ENCODE measurements at places on chromosomes 6 and 20. TPM values are rescaled to one million over a fixed set of nuclear protein-coding genes. Genes with fewer than 3 reads are reported as not detected.

DNA sequence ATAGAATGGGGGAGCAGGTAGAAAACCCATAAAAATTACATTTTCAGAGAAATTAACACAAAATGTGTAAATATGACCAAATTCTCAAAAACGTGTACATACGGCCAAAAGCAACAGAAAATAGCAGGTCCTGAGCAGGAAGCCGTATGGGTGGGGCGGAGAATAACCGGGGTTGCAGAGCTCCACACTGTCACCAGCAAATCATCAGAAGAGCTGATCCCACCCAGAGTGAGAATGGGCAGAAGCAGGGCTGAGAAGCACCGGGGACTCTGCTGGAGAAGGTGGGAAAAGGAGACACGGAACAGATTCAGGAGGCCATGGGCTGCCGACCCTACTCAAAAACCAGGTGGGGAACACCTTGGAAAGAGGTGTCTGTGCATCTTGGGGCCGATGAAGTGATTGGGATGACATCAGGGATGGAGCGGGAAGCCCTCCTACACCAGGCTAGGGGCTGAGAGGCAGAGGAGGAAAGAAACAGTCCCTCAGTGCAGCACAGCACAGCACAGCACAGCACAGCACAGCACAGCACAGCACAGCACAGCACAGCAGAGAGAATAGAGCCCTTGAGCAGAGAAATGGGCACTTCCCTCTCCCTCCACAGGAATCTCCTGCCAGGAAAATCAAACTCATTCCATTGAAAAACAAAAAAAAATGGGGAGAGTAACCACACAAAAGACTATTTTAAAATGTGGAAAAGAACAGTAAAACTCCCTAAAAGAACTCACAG, 22.3 kb downstream of the STX7 start:
- peak; percentile 35 for DNase-seq

DNA sequence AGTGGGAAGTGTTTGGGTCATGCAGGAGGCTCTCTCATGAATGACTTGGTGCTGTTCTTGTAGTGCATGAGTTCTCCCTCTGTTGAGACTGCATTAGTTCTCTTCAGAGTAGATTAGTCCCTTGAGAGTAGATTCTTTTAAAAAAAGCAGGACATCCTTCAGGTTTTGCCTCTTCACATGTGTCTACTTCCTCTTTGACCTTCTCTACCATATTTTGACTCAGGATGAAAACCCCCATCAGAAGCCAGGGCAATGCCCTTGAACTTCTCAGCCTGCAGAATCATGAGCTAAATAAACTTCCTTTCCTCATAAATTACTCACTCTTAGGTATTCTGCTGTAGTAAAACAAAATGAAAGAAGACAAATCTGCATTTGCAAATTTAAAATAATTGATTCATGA, 170.3 kb downstream of the CD109 start:
- no peak for DNase-seq

DNA sequence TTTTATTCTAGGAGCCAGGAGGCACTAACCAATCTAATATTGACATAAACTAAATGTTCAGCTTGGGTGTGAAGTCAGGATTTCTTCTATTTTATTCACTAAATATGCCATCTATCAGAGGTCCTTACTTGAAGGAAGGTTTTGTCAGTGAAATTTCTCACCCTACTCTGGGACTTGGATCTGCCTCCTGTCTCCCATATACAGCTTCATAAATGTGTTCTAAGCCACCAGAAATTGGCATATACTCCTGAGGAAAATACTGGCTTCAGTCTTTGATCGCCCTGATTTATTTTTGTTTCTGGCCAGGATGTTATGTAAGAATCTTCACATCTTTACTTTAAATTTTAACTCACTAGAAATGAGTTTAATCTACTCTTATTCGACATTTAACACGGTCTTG, 647.7 kb downstream of the C6orf118 start:
- no peak for DNase-seq

DNA sequence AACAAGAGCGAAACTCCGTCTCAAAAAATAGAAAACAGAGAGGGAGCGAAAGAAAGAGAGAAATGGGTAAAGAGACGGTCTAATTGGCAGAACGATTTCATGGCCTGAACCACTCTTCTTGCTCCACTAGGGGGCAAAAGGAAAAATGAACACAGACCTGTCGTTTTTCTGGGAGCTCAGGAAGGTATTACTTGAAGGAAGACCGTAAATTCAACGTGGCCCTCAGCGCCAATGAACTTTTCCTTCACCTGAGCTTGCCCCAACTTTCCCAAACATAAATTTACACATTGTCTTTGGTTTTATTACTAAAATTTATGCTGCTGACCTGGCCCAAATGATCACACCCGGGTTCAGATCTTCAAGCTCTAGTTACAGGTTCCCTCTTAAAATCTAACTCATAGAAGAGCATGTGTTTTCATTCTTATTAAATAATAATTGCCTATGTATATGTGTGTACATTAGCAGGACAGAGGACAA, 67.3 kb downstream of the ATP9A start:
- DNase-seq = no peak

DNA sequence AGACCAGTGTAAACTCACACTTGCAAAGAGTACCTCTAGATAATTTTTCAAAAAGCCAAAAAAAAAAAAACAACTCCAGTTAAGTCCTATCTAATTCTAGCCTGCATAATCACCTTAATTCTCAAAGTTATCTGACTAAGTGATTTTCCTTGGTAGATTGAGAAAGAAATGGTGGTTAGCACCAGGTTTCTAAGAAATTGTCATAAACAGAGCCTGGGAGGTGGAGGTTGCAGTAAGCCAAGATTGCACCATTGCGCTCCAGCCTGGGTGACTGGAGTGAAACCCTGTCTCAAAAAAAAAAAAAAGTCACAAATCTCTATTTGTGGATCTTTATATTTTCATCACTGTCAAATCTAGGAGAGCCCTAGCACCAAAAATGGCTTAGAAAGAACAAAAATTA, 8.9 kb downstream of the FBXO5 start:
- no peak for DNase-seq

DNA sequence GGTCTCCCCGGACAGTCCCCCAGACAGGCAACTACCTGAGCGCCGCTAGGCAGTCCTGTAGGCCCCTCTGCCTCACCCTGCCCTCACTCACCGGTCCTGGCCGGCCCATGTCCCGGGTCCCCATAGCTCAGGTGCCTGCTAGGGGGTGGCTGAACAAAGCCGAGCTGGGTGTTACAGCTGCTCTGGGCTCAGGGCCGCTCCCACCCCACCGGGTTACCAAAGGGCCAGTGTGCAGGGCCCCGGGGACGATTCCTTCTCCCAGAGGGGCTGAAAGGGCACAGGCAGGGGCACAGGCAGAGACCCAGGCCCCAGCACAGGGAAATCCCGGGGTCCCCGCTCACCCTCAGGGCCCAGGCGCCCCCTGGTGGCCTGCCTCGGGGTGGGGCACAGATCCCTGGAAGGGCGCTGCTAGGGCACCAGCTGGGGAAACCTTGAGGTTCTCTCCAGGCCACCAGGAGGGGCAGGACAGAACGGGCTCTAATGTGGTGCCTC, 118.4 kb downstream of the GRM4 start:
- peak; percentile 42 for DNase-seq

GRCh38 chr6:108928650-108929049, 80.4 kb downstream of the ARMC2 start:
- DNase-seq = no peak

GRCh38 chr6:144989319-144990107, 704.4 kb downstream of the UTRN start:
- no peak for DNase-seq

DNA sequence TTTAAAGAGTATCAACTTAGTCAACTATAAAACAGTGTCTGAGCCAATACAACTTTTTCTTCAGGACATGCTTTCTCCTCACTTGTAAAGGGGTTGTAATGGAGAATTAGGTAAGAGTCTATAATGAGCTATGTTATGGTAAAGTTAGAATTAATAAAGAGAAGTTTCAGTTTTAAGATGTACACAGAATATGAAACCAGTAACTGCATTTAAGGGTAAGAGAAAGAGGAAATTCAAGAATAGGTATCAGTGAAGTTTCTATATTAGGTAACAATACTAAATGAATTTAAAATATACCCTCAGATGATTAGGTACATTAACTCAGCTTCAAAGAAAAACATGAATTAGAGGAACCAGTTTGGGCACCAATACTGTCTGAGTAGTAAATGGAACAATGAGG, 1444.3 kb upstream of the ADGRB3 start:
- DNase-seq = no peak

DNA sequence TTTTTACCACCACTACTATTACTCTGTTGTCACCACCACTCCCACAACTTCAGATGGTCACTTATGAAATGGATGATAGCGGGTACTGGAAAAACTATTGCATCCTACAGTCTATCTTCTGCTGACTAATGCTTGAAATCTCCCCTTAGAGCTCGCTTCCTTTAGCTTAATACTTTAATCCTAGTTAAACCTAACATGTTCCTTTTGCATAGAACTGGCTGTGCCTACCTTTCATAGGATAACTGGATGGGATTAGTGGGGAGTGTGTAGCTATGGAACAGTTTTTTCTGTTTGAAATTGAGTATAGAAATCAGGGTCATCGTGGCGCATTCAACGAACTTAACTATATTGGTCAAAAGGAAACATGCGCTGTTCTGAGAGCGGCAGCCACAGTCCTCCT, 294.7 kb downstream of the FARS2 start:
- DNase-seq = no peak

DNA sequence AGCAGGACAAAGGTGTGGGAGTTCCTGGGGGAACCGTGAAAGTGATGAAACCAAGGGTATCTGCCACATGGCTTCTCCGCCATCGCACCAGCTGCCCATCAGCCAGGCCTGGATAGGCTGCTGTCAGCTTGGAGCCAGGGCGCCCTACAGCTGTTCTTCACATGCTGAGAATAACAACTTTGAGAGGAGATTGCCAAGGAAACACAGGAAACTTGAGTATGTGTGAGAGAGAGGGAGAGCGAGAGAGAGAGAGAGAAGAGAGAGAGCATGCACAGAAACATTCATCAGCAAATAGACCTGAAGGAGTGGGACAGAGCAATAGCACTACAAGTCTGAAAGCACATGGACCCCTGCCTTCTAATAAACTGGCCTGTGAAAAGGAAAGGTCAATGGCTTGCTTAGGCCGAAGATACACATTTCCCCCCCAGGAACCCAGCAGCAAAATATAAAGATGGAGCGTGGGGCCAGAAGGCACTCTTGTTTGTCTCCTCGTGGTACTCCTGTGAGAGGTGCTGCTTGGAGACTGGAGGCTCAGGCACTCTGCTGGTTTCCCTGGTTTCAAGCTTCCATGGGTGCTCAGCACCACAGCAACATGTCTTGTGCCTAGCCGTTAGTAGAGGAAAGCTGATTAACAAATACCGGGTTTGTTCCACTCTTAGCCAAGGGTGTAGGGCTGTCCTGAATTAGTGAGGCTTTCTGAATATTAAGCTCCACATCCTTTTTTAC, 53.0 kb downstream of the SNAP25 start:
- DNase-seq = peak; percentile 69

- no peak for DNase-seq
Measured at GRCh38 chr6:107991061-107991460, 33.1 kb upstream of the SEC63 start.

GRCh38 chr6:84353459-84354423, 126.3 kb upstream of the CEP162 start:
- DNase-seq = no peak

DNA sequence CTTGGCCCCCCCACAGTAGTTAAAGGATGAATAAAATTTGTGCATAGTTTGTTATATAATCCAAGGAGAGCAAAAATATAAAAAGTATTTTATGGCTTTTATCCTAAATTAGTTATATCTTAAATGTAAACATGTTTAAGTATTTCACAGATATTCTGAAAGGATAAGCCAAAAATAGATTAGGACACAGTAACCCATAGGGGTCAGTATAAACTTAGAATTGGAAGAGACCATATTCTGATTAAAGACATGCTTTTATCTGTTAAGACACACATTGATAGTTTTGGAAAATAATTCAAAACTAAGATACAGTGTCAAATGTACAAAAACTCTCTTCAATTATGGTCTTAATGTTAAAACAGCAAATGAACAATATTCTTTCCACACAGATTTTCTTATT, 4.5 kb upstream of the SERINC1 start:
- no peak for DNase-seq

- DNase-seq = no peak
Measured at GRCh38 chr6:13278991-13279390, 49.3 kb downstream of the TBC1D7 start.

- no peak for DNase-seq
Measured at GRCh38 chr20:62978561-62978943, 26.0 kb downstream of the SLC17A9 start.

- no peak for DNase-seq
Measured at GRCh38 chr6:159047891-159048685, 3.3 kb upstream of the TAGAP start.

GRCh38 chr20:47152068-47152467, 204.4 kb downstream of the ZMYND8 start:
- no peak for DNase-seq

GRCh38 chr6:64310214-64310613, 674.6 kb downstream of the PHF3 start:
- no peak for DNase-seq

DNA sequence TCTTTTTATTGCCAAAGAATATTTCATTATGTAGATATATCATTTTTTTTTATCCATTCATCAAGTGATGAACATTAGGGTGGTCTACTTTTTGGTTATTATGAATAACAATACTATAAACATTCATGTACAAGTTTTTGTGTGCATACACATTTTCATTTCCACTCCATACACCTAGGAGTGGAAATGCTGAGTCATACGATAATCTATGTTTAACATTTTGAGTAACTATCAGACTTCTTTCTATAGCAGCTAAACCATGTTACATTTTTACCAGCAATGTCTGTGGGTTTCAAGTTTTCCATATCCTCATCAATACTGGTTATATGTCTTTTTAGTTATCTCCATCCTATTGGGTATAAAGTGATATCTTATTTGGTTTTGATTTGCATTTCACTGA, 65.7 kb downstream of the PRSS35 start:
- no peak for DNase-seq

DNA sequence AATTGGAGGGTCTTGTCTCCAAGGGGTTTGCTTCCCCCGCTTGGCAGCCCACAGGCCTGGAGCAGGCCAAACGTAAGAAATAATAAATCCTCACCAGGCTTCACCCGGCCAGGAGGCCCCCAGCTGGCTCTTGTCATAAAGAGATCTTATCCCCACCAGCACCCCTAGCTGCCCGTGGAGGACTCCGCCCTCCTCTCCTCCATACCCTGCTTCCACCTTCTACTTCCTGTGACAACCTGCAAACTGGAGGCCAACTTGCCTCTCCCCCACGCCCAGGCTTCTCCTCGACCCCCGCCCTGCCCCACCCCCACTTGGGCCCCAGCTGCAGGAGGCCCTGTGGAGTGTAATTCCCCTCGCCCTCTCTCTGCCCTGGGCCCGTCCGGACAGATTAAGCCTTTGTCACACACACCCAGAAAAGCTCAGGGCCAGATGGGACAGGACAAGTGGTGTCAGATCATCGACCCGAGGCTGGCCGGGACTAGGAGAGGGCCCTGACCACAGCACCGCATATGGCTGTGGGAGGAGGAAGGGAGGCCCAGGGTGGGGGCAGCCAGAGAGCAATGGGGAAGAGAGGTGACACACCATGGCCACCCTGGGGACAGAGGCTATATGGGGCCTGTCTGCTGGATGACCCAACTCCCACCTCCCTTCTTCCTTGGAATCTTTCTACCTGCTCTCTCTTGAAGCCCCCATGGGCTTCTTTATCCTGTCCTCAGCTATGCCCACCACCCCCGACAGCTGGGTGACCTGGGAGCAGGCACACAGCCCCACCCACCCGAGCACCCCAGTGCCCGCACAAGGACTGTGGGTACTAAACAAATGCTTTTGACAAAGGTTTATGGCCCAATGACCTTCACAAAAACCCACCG, 3.9 kb downstream of the NOL4L start:
- DNase-seq = peak; percentile 53

The SGK1 gene
- 42.0 TPM for polyA plus RNA-seq

The FAM209B gene
- polyA plus RNA-seq = 0.84 TPM

The B3GAT2 gene
- 0.07 TPM for polyA plus RNA-seq

The KDM1B gene
- 4.0 TPM for polyA plus RNA-seq

The RNF39 gene
- polyA plus RNA-seq = not detected

The NHSL1 gene
- 10.5 TPM for polyA plus RNA-seq
